ENCODE measurements at places on chromosomes 11 and 22. TPM values are rescaled to one million over a fixed set of nuclear protein-coding genes. Genes with fewer than 3 reads are reported as not detected.

- DNase-seq: no peak
- H3K27me3 ChIP-seq: no peaks in the 10 kb centered on the region
- H3K27ac ChIP-seq: peak overlapping the region; percentile 21
- no peak overlapping the region for H3K4me3 ChIP-seq
These were observed 45.7 kb downstream of the DBX1 start for GRCh38 chr11:20114588-20114987.

DNA sequence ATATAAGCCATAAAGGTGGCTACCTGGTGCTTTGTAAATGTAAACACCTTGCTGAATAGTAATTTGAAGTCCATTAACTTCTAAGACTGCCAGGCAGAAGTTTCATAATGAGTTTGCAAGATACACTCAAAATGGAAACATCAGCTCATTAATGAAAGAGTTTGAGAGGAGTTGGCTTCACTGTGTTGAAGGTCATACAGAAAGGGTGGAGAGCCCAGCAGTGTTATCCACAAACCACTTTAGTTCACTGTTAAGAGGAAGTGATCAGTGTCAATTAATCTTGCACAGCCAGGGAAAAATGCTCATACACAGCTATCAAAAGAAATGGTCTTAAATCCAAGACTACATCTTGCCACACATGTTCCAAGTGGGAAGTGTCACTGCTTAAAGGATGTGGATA is 689.4 kb downstream of the JRKL start:
- H3K4me3 ChIP-seq: no peak overlapping the region
- no peak overlapping the region for H3K27ac ChIP-seq
- peaks cover 17% of the 10 kb centered on the region for H3K27me3 ChIP-seq
- no peaks in the 10 kb centered on the region for H3K4me1 ChIP-seq
- H3K36me3 ChIP-seq: no peaks in the 10 kb centered on the region
- DNase-seq: no peak

- H3K4me1 ChIP-seq: peaks cover 11% of the 10 kb centered on the region
- H3K27me3 ChIP-seq: no peaks in the 10 kb centered on the region
- peak; percentile 36 for DNase-seq
- H3K4me3 ChIP-seq: peak overlapping the region; percentile 83
- H3K36me3 ChIP-seq: no peaks in the 10 kb centered on the region
- H3K27ac ChIP-seq: peak overlapping the region; percentile 80
These were observed 619 bp downstream of the MSANTD2 start for GRCh38 chr11:124799348-124800225.

DNA sequence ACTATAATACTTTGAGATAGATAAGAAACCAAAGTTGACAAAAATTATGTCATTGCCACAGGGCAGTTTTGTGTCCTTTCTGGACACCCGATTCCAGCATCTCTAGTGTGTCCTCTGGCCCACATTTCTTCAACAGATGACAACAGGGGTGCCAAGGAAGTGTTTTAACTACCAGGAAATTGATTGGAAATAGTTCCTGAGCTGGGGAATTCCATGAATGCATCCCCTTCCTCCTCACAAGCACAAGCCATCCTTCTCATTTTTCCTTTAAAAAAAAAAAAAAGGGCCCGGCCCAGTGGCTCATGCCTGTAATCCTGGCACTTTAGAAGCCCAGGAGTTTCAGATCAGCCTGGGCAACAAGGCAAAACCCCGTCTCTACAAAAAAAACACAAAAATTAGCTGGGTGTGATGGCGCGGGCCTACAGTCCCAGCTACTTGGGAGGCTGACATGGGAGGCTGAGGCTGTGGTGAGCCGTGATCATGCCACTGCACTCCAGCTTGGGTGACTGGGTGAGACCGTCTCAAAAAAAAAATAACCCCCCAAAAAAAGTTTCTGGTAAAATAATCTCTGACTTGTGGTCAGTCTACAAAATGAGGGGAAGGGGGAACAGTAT is 797 bp upstream of the B3GAT3 start:
- H3K4me1 ChIP-seq: peaks cover 12% of the 10 kb centered on the region
- peak overlapping the region; percentile 97 for H3K4me3 ChIP-seq
- DNase-seq: no peak
- peaks cover 50% of the 10 kb centered on the region for H3K36me3 ChIP-seq

- no peak overlapping the region for H3K4me3 ChIP-seq
- DNase-seq: peak; percentile 45
- H3K27ac ChIP-seq: no peak overlapping the region
- peaks cover 11% of the 10 kb centered on the region for H3K4me1 ChIP-seq
These were observed 107.3 kb upstream of the HSD17B12 start for GRCh38 chr11:43573233-43573632.

DNA sequence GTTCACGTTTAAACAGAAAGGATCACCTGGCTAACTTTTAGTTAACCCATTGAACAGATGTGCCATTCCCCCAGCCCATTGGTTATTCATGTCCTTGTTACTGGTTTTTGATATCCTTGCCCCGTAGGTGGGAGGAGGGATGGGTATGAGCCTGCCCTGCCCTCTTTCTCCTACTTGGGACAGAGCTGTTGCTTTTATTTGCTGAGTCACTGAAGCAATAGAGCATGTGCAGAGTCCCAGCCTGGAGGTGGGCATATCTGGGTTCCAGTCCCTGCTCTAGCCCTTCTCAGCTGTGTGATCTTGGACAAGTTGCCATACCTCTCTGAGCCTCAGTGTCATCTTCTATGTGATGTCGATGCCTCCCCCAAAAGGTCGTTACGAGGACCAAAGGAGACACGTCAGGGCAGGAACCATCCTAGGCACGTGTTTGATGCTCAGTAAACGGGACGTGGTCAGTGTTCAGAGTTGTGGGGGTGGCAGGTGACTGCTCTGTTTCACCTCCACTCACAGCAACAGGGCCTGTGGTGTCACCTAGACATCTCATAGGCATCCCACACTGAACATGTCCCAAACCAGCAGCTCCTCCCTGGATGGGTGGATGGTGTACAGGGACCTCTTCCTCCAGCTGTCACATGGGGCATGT is 61.0 kb downstream of the BMAL1 start:
- H3K36me3 ChIP-seq: peaks cover 5% of the 10 kb centered on the region
- H3K27ac ChIP-seq: peak overlapping the region; percentile 56
- peak overlapping the region; percentile 71 for H3K4me3 ChIP-seq
- H3K4me1 ChIP-seq: peaks cover 55% of the 10 kb centered on the region

GRCh38 chr11:77172666-77172982 is 44.6 kb downstream of the MYO7A start:
- no peak for DNase-seq
- no peaks in the 10 kb centered on the region for H3K36me3 ChIP-seq
- H3K4me1 ChIP-seq: no peaks in the 10 kb centered on the region
- no peak overlapping the region for H3K4me3 ChIP-seq
- no peak overlapping the region for H3K27ac ChIP-seq
- no peaks in the 10 kb centered on the region for H3K27me3 ChIP-seq

DNA sequence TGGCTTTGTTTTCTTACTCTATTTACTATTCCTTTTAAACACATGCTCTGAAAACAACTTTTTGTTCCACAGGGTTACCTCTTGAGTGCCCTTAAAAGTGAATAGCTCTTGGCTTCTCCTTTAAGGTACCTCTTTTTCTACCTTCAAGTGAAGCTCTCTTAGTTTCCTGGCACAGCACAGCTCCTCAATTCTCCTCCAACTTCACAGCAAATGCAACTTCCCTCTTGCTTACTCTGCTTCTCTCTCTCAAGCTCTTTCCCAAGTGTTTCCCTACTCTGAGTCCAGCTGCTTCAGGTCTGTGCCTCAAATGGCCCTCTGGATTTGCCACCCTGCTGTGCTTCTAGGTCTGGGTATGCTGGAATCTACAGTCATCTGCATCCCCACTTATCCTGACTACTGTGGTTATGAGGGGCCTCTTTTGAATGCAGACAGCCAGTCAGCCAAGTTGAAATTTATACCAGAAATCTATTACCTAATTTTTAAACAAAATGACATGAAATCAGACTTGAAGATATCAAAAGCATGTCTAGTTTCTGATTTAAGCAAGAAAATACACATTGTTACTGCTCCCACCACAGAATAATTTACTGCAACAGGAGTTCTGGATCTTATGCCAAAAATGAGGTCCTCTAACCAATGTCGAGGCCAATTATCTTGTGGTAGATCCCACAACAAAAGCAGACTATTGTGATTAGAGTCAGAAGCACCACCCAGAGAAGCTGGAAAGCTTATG is 371.1 kb downstream of the SOX6 start:
- H3K27me3 ChIP-seq: no peaks in the 10 kb centered on the region
- H3K36me3 ChIP-seq: no peaks in the 10 kb centered on the region
- no peak overlapping the region for H3K4me3 ChIP-seq
- H3K27ac ChIP-seq: no peak overlapping the region
- H3K4me1 ChIP-seq: no peaks in the 10 kb centered on the region

DNA sequence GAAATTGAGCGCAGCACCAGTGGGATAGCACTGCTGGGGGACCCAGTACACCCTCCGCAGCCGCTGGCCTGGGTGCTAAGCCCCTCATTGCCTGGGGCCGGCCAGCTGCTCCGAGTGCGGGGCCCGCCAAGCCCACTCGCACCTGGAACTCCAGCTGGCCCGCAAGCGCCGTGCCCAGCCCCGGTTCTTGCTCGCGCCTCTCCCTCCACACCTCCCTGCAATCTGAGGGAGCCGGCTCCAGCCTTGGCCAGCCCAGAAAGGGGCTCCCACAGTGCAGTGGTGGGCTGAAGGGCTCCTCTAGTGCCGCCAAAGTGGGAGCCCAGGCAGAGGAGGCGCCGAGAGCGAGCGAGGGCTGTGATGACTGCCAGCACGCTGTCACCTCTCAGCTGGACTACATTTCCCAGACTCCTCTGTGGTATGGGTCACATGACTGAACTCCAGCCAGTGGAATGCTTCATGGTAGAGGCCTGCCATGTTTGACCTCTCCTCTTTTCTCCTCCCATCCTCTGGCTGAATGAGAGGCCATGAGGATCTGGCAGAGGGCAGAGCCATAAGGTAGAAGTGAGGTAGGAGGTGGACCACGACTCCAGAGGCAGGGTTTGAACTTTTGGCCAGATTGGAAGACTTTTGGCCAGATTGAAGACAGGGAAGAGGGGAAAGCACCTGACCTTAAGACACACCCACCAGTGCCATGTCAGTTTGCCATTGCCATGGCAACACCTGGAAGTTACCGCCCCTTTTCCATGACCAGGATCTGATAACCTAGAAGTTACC is 6.2 kb downstream of the MRGPRD start:
- no peaks in the 10 kb centered on the region for H3K4me1 ChIP-seq
- peak; percentile 29 for DNase-seq
- H3K27me3 ChIP-seq: peaks cover 50% of the 10 kb centered on the region
- H3K36me3 ChIP-seq: no peaks in the 10 kb centered on the region
- H3K4me3 ChIP-seq: no peak overlapping the region
- H3K27ac ChIP-seq: no peak overlapping the region

DNA sequence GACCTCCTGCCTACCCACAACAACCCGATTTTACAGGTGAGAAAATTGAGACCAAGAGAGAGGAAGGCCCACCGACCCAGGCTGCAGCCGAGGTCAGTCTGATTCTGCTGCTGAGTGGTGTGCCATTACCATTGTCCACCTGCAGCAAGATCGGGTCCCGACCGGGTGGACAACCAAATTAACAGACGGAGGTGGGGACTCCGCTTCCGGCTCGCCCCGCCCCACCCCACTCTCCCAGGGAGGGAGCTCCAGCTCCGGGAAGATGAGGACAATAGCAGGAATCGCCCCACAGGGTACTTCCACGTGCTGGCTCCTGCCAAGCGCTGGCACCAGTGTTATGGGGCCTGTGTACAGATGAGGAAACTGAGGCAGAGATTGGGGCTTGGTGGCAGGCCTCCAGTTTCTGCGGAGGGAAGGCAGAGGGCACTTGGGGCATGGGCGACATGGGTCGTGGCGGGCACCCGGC is 425 bp upstream of the KDELR3 start:
- DNase-seq: no peak
- no peaks in the 10 kb centered on the region for H3K36me3 ChIP-seq
- H3K4me1 ChIP-seq: no peaks in the 10 kb centered on the region

The PKDREJ gene
- not detected for total RNA-seq

The CARD18 gene
- not detected for total RNA-seq

The MOGAT2 gene
- total RNA-seq: not detected

All from MCF 10A (cell line).